ENCODE measurements at places on chromosomes 11 and 22. TPM values are rescaled to one million over a fixed set of nuclear protein-coding genes. Genes with fewer than 3 reads are reported as not detected.
A peak's percentile ranks its signal among the peaks of the same experiment; 100 is the strongest.

- DNase-seq = no peak
Observed at GRCh38 chr22:44047891-44048301, 23.8 kb downstream of the PARVB start.

DNA sequence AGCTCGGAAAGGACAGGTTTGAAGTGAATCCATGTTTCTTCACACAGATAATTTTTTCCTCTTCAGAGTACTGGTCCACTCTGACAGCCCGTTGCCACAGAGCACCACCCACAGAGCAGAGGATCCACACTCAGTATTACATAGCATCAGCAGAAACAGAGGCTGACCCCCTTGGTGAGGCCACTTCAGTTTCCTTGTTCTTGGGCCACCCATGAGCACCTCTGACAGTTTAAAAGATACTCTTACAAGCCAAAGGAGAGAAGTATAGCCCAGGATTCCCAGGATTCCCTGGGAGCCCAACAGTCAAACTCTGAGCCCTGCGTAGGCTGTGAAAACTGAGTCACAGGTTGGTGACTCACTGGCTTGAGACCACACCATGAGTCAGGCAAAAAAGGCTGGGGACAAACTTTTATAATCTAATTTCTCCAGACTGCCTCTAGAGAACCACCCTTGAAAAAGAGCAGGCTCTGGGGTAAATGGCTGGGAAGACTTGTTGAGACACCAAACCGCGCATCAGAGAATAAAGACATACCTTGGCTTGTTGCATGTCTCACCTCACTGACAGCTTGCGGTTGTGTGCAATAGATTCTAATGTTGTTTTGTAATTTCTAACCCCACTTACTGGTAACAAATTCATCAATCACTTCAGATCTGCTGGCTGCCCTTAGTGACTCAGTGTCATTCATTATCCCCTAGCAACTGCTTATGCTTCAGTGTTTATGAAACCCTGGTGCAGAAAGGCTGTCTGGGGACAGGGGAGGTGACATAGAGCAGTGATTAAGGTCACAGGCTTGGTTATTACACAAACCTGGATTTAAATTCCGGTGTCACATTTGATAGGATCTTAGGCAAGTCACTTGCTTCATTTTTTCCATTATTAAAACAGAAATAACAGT is 56.9 kb upstream of the PRSS23 start:
- DNase-seq = no peak

GRCh38 chr11:12813371-12814225 is 139.4 kb downstream of the TEAD1 start:
- DNase-seq = peak; percentile 63

DNA sequence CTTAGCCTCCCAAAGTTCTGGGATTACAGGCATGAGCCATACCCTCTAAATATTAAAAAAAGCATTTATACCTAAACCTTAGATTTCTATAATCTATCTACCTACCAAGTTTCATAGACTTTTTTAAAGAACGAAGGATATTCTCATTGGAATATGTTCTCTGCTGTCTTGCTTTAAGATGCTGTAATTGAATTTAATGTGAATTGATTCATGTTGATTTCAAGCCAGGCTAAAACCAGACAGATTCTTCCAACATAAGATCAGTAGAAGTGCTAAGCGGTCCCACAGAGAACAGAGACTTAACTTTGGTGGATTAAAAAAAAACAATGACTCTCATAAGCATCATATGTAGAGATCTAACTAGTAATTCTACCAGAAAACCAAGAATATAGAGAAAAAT is 14.2 kb downstream of the KREMEN1 start:
- no peak for DNase-seq

GRCh38 chr11:10505278-10506007 is 35.5 kb downstream of the RNF141 start:
- DNase-seq = no peak

- DNase-seq = peak; percentile 67
Observed at GRCh38 chr22:37898441-37899181, 7.5 kb upstream of the MICALL1 start.

- DNase-seq = no peak
Observed at GRCh38 chr11:44816761-44817160, 90.0 kb downstream of the TSPAN18 start.

- DNase-seq = peak; percentile 37
Observed at GRCh38 chr11:10659339-10660216, 34.0 kb downstream of the IRAG1 start.

DNA sequence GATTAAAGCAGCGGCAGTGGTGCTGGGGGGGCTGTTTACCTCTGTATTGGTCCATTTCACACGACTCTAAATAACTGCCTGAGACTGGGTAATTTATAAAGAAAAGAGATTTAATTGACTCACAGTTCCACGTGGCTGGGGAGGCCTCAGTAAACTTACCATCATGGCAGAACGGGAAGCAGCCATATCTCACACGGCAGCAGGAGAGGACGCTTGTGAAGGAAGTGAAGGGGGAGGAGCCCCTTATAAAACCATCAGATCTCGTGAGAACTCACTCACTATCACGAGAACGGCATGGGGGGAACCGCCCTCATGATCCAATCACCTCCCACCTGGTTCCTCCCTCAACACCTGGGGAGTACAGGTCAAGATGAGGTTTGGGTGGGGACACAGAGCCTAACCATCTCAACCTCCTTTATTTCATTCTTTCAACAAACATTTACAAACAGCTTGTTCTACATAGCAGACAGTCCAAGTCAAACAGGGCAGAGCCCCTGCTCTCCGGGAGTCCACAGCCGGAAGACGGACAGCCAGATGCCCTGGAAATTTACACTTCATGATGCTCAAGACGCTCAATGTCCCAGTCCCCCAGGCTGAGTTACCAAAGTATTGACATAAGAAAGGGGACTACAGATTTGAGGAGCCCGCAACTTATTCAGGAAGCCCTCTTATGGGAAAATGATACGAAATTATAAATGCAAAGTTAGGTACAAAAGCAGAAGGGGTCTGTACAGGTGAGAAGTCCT is 26.3 kb upstream of the HMGXB4 start:
- DNase-seq = peak; percentile 34

- peak; percentile 85 for DNase-seq
Observed at GRCh38 chr11:75174781-75175370, 24.0 kb downstream of the SLCO2B1 start.

Gene THRSP
- total RNA-seq = 0.31 TPM

Gene FJX1
- 2.8 TPM for total RNA-seq

Gene NDUFS3
- 88.5 TPM for total RNA-seq

Gene GGT5
- total RNA-seq = 22.9 TPM

Gene MYO7A
- total RNA-seq = 239 TPM

Gene PLAAT5
- 92.8 TPM for total RNA-seq

Measured in testis (tissue), 5 donors.